Fibroblast of skin of left quadriceps (primary cell): ENCODE measurements at places on chromosomes 5 and 9.

DNA sequence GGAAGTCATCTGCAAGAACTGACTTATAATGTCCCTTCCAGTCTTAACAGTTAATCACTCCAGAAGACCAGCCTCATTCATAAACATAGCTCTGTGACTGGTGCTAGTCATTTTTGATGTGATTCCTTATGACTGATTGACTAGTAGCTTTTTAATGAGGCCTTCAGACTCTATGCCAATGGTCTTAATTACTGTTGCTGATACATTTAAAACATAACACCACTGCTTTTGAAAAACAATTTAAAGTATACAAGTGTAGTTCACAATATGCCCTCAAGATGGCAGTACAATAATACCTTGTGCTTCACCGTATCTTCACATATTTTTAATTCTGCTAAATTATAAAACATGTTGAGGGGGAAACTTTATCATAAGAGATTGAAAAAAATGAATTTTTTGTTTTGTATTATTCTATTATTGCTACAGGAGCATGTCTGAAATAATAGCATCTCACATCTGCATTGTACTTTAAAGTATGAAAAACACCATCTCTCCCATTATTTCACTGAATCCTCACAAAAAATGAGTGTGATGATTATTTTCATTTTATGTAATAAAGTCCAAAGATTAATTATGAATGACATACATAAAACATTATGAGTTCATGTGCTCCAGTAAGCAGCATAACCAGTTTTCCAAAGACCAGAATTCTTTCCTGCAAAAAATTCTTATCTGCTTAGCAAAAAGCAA is 55.2 kb upstream of the SHISAL2B start:
- DNase-seq, result no peak

- no peak for DNase-seq
Observed at GRCh38 chr9:79215821-79216220, 355.9 kb upstream of the TLE4 start.

- DNase-seq, result no peak
Observed at GRCh38 chr5:62457071-62457470, 44.5 kb downstream of the IPO11 start.

GRCh38 chr9:6764011-6764410 is 6.2 kb downstream of the KDM4C start:
- DNase-seq, result no peak

DNA sequence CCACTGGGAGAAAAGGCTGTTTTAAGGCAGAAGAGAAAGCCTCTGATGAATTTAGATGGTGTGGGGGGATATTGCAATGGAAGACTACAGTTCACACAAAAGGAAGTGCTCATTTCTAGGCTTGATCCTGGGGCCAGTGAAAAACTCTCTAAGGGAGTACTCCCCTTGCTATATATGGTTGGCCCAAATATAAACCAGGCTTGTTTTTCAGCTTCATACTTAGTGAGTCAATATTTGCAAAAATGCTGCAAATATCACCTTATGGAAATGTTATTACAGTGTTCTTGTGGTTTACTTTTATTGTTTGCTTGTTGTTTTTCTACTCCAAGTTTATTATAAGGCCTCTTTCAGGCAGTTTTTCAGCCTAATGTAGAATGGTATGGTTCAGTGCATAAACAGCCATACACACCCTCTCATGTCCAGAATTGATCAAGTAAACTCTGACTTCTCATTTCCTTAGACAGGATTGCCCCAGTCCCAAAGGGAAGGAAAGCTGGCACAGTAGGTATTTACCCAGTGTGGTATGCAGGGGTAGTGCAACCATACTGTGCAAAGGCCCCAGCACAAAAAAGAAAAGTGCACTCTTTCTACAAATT is 115.1 kb downstream of the FEM1C start:
- DNase-seq, result no peak
